ENCODE measurements at places on chromosomes 6 and 20.
A peak's percentile ranks its signal among the peaks of the same experiment; 100 is the strongest.

DNA sequence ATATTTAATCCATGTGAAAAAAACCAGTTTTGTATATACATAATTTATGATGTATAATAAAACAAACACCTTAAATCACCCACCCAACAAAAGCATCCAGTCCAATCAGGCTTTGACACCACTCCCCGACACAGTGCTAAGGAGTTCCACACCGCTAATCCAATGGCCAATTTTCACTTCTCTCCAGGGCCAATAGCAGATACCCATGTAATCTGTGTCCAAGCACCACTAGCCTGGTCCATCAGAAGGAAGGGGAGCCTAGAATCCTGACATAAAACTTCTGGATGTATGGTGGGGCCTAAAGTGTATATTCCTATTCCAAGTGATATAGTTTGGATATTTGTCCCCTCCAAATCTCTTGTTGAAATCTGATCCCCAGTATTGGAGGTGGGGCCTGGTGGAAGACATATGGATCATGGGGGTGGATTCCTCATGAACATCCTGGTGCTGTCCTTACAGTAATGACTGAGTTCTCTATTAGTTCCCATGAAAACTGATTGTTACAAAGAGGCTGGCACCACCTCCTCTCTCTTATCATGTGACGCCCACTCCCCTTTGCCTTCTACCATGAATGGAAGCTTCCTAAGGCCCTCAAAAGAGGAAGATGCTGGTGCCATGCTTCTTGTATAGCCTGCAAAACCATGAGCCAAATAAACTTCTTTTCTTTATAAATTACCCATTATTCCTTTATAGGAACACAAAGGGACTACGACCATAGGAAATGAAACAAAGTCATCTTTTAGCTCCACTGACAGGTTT lies 20.8 kb downstream of the RALGAPA2 start:
- no peak for DNase-seq

GRCh38 chr20:32236048-32236533 lies 28.4 kb downstream of the POFUT1 start:
- no peak for DNase-seq

DNA sequence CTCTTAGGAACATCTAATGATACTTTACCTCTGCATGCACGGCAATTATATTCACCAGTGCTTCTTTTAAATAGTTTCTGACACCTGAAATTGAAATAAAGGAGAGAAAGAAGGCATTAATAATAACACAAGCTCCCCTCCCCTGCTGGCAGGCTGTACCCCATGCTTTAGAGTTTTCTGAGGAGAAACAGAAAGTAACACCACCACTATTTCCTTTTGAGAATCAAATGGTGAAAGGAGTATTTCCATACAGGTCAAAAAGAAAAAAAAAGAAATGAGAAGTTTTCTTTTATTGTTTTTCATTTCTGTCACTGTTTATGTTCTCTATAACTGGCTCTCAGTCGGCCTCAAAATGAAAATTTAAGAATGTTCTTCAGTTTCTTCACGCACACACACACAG lies 108.1 kb downstream of the IRF4 start:
- DNase-seq: peak; percentile 44

GRCh38 chr6:121999456-122000065 lies 399.9 kb upstream of the HSF2 start:
- no peak for DNase-seq

- DNase-seq: no peak
Observed at GRCh38 chr6:122178988-122179387, 220.5 kb upstream of the HSF2 start.

GRCh38 chr20:61850457-61850856 lies 215.2 kb downstream of the TAF4 start:
- DNase-seq: no peak

DNA sequence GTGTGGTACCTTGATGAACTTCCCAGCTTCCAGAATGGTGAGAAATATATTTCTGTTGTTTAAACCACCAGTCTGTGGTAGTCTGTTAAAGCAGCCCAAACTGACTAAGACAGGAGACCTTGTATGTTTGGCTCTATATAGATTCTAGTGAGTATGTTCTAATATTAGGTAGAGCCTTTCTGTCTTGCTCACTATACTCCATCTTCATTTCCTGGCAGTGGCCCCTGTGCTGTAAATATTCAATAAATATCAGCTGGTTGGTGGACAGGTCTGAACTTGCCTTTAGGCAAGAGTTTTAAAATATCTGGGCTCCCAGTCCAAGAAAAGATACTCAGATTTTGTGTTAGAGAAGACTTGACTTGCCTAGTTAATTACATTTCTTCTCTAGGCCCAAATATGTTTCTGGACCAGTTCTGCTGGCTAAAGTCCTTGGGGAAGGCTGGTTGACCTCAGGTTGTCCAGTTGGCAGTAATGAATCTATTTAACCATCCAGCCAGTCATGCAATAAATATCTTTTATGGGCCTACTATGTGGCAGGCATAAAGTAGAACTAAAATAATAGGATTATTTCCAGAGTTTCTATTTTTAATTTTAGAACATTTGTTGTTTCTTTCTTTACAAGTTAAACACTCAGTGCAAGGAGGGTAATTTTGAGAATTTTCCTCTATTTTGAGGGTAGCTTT lies 22.3 kb downstream of the PPP1R14C start:
- no peak for DNase-seq

DNA sequence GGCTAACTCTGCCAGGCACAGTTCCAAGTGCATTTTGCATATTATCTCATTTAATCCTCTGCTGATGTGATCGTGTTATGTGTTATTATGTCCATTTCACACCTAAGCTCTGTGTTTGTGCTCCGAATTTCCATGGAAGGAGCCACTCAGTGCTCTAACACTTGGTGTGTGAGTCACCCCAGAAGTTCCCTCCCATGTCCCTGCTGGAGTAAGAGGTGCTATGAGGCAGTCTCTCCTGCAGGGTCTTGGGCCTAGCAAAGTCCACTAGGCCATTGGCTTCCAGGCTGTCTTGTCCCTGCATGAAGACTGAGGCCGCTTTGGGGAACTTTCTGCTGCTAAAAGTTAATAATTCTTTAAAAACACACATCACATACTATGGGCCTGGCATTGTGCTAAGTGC lies 405.9 kb upstream of the SULF2 start:
- DNase-seq: no peak

DNA sequence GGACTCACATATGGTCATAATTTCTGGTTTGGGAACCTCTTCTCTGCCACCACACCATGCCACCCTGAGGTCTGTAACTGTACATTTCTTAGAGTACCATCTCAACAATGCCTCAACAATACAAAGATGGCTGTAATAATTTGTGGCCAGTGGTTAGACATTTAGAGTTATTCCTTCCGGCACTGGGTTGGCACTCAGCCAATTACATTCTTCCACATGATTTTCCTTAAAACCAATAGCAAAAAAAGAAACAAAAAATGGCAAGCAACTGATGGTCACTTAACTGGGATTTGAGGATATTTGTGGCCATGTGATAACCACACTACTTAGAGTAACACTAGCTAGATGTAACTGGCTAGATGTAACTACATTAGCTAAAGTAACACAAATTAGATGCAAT lies 79.9 kb downstream of the SEL1L2 start:
- DNase-seq: no peak

DNA sequence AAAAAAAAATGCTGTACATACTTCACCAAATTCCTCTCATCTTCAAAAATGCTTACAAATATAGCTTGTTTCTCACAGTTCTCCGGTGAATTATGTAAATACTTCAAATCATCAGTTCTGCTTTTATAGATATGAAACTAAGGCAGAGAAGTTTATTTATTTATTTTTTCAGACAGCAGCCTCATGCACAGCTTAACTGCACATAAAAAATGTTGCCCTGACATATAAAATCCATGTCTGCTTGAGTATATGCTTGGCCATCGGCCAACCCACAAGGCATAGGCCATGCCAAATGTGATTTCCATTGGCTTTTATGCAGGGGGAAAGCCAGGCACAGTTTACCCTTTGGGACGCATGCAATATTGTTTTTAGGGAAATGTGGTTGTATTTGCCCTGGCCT lies 57.3 kb upstream of the PHACTR2 start:
- no peak for DNase-seq

- DNase-seq: no peak
Observed at GRCh38 chr6:124294574-124295200, 491.0 kb downstream of the NKAIN2 start.

- DNase-seq: no peak
Observed at GRCh38 chr20:60395991-60396390, 437.8 kb downstream of the CDH26 start.

DNA sequence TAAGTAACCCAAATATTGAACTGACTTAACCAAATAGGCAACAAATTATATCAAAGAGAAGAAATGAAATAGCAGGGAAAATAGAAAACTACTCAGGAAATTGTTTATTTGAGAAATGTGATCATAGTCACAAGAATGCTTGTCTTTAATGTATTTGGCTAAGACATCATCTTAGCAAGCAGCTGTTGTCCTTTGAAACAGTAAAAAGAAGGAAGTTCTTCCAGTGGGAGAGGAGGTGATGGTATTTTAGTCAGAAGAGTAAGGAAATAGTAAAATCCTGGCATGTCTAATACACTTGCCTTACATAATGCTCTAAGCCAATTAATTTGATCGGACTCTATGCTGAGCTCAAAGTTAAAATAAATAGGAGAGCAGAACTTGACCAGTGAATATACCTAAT lies 126.5 kb downstream of the EPM2A start:
- no peak for DNase-seq

GRCh38 chr6:125066964-125067363 lies 86.6 kb upstream of the TPD52L1 start:
- DNase-seq: peak; percentile 52

DNA sequence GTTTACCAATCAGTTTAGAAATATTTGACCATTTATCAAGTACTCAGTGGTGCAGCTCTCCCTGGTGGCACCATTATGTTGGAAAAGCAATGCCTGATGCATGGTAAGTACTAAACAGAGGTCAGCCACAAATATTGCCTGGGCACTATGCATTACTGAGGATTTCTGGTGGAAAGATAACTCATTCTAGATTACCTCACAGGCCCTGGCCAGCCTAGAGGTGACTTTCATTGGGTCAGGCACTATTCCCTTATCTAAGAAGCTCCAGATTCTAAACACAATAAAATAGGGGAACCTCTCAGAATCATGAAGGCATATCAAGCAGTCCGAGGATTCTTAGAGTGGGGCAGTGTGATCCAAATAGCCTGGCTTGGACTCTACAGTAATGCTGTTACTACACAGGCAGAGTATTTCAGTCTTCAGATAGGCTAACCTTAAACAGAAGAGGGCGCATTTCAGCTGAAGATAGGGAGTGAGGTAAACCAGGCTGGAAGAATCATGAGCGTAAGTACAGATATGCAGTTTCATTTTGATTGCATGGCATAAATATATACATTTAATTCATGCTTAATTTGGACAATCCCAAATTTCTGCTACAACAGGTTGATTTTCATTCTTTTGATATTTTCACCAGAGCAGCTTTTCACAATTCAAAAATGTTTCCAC lies 12.1 kb downstream of the LGSN start:
- no peak for DNase-seq

GRCh38 chr6:107800564-107801164 lies 23.4 kb downstream of the SCML4 start:
- peak; percentile 47 for DNase-seq

DNA sequence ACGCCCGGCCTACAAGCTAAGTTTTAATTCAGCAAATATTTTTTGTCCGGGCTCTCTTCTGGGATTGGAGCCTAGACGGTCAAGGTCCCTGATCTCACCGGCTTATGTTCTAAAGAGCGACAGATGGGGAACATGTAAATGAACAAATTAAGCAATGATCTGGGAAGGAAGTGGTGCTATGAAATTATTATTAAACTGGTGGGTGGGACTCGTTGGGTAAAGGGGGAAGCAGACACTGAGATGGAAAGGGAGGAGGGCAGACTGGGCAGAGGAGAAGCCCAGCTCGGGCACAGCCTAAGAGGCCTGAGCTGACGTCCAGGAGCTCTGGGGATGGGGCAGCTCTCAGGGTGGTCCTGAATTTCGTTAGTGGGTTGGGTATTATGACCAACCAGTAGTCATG lies 81.8 kb upstream of the AGPAT4 start:
- no peak for DNase-seq

DNA sequence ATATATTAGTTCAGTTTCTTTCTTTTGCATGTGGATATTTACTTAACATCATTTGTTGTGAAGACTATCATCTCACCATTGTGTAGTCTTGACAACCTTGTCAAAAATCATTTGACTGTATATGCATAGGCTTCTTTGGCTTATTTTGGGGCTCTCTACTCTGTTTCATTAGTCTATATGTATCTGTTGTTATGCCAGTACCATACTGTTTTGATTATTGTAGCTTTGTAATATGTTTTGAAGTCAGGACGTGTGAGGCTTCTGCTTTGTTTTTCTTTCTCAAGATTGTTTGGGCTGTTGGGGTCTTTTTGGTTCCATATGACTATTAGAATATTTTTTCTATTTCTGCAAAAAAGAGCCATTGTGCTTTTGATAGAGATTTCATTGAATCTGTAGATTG lies 288.2 kb upstream of the RNF217 start:
- DNase-seq: no peak

- DNase-seq: no peak
Observed at GRCh38 chr6:73951183-73951582, 255.2 kb downstream of the CD109 start.

GRCh38 chr20:4029505-4030467 lies 14.4 kb upstream of the RNF24 start:
- no peak for DNase-seq

- DNase-seq: no peak
Observed at GRCh38 chr6:79094938-79095337, 16.9 kb upstream of the PHIP start.
